ENCODE measurements at places on chromosomes 16 and 17.
A peak's percentile ranks its signal among the peaks of the same experiment; 100 is the strongest.

- no peak for DNase-seq
These were observed 33.9 kb downstream of the NOS2 start for GRCh38 chr17:27766438-27766837.

DNA sequence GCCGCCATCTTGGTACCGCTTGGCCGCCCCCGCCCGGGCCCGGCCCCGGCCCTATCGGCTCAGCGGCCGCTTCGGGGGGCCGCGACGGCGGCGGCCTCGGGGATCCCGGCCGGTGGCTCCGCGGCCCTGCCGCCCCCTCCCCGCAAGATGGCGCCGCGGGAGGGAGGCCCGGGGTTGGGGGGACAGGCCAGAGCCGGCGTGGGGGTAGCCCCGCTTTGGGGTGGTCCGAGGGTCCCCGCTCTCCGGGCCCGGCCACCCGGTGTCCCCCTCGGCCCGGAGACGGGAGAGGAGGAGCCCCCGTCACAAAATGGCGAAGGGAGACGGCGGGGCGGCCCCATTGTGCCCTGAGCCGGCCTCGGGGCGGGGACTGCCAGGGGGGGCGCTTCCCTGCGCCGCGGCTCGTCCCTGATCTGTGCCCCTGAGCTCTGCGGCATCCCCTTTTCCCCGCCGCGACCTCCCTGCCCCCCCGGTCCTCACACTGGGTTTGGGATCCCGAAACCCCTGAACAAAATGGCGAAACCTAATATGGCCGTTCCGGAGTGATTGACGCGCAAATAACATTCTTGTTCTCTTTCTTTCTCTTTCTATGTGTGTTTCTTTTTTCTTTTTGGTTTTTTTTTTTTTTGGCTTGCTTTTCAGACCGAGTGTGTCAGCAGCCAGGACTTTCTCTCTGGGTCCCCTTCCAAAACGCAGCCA is 986 bp downstream of the HAPSTR1 start:
- DNase-seq: no peak

DNA sequence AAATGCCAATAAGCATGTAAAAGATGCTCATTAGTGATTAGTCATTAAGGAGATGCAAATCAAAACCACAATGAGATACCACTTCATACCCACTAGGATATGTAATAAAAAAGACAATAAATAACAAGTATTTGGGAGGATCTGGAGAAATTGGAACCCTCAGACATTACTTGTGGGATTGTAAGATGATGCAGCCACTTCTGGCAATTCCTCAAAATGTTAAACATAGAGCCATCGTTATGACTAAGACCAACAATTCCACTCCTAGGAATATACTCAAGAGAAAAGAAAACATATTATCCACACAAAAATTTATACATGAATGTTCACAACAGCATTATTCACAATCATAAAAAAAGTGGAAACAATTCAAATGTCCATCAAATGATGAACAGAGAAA is 336.2 kb upstream of the PMFBP1 start:
- peak; percentile 9 for DNase-seq

GRCh38 chr17:27269201-27269600 is 24.7 kb upstream of the WSB1 start:
- no peak for DNase-seq

- DNase-seq: no peak
These were observed 3.5 kb upstream of the CPNE7 start for GRCh38 chr16:89572073-89572484.

- DNase-seq: no peak
These were observed 30.9 kb upstream of the KCNJ12 start for GRCh38 chr17:21345236-21345635.

- DNase-seq: no peak
These were observed at the start of gene ADAM11 for GRCh38 chr17:44758414-44759085. Gene ADAM11 (plus strand): TSS chr17:44758988. CDS start chr17:44759200, 212 bp downstream.

DNA sequence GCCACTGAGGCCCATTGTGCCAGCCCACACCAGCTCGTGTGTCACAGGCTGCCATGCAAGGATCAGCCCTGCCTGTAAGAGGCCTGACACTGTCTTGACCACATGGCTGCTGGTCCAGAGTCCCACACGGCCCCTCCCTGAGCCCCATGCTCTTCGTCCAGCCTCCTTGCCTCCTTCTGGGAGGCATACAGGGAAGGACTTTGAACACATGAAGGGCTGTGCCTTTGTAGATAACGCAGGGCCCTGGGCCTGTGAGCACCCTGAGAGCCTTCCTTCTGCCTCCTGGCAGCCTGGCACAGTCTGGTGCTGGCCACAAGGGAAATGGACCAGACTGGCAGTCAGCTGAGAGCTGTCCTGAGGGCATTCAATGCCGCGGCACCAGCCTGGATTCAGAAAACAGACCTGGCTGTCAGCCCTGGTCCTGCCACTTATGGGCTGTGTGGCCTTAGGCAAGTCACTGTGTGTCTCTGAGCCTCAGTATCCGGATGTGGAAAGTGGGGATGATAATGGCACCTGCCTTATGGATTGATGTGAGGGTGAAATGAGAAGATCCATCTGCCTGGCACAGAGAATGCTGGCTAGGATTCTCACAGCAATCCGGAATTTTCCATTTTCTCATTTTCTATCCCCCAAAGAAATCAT is 19.2 kb upstream of the SPNS2 start:
- no peak for DNase-seq

DNA sequence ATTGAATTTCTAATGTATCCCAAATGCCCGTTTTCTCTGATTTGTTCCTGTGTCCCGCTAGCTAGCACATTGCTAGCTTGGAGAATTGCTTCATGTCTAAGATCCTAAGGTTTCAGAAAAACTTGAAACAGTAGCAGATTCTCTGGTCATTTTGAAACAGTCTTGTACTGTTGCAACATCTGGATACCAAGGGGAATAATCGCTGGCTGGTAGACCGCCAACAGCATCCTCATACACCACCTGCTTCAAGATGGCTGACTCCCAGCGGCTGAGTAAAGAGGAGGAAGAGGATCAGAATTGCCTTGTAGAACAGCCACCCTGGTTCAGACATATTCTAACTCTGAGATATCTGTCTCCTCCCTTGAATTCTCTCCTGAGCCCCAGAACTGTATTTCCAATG is 226.7 kb upstream of the ELAC2 start:
- no peak for DNase-seq

DNA sequence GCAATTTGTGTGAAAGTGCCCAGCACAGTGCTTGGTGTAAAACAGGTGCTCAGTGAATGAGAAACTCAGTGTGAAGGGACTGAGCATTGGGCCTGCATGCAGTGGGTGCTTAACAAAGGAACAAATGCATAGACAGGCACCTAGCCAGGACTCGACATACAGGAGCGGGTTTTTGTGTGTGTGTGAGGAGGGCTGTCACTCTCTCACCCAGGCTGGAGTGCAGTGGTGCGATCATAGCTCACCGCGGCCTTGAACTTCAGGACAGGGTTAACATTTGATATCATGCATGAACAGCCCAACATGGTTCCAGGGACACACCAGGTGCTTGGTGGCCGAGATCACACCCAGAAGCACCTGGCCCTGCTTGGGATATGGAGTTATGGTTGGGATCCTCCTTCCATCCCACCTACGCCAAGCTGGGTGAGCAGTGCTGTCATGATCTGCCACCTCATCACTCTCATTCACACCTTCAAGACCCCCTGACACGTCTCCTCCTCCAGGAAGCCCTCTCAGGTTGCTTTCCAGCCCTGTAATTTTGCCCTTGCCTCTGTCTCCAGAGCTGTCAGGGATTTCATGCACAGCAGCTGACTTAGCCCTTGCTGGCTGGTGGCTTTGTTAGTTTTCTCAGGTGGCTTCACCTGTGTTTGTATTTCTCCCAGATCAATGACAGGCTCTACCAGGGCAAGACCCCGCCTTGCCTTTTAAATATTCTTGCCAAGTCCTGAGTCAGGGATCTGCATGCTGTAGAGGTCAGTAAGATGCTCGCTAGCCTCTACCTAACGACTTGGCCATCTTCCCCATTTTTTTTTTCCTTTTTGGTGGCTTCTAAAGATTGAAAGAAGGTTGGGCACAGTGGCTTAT is 66.4 kb downstream of the OR1D5 start:
- no peak for DNase-seq

- no peak for DNase-seq
These were observed 219.0 kb downstream of the CPPED1 start for GRCh38 chr16:12584488-12585233.

DNA sequence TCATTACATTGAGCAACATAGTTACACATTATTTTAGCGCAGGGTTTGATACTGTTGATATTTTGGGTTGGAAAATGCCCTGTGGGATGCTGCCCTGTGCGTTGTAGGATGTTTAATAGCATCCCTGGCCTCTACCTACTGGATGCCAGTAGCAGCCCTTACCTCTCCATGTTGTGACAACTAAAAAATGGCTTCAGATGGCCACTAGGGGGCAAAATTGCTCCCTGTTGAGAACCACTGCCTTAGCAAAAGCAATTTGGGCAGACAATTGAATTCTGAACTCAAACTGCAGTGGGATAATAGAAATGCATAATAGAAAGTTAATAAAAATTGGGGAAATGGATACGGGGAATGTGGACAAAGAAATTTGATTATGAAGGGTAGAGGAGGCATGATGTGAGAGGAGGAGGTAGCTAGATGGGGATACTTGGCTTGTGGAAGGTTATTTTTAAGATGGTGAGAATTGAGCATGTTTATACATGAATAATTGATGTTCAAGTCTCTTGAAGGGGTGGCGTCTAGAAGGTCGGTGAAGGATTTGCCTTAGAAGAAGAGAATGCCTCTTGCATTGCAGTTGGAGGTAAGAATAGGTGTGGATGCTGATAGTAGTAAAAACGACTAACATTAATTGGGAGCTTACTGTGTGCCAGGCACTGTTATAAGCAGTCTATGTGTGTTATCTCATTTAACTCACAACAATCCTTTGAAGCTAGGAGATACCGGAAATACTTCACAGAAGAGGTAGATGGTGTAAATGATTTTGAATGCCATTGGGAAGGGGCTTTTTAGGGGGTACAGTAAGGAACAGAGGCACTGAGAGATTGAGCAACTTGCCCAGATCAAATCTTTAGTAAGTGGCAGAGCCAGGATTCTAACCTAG is 19.0 kb downstream of the HEATR9 start:
- DNase-seq: peak; percentile 75

DNA sequence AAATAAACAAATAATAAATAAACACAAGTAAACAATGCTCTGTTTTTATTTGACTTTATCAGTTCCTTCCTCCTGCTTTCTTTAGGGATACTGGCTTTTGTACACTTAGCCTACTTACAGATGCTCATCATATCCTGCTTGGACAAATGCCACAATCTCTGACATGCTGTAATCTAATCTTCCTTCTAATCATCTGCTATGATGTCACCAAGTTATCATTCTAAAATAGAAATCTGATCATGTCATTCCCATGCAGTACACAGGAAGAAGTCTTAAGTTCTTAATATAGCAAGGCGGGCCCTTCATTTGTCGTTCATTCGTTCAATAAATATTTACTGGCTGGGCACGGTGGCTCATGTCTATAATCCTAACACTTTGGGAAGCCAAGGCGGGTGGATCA is 9.1 kb upstream of the UBB start:
- peak; percentile 93 for DNase-seq

DNA sequence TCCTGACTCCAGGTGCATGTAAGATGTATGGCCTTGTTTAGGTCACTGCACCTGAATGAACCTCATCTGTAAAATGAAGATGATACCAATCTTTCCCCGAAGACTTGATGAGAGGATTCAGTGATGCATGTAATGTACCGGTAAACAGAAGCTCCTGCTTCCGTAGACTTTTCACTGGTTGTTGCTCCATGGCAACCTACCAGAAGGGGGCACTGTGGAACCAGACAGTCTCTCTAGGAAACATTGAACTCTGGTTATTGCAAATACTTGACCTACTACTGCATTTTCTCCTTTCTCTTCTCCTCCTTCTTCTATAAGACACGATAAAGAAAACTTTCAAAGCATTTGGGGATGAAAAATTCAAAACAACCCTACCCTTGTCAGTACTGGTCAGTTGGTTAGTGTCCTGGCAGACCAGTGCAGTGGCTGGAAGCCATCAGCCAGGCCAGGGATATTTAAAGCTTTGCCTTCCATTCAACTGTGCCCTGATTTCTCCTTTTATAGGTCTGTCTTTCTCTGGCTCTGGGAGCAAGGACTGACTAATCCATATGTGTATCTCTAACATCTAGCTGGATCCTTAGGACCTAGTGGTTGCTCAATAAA is 667.4 kb upstream of the SALL1 start:
- peak; percentile 82 for DNase-seq

DNA sequence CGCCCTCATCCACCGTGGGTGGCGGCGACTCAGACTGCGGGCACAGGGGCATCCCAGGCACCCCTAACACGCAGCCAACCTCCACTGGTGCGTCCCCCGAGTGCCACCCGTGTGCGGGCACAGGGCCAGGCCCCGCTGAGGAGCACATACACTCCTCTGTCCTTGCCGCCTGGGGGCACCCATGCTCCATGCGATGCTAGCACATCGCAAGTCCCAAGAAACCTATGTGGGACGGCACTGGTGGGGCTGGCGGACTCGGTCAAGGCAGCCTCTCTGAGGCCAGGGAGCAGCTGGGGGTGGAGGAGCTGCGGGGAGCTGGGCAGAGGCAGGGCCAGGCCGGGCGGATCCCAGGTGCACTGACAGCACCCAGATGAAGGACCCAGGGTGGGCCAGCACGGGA is 4.0 kb downstream of the ZNF598 start:
- no peak for DNase-seq

GRCh38 chr17:79531191-79532095 is 79.4 kb downstream of the RBFOX3 start:
- no peak for DNase-seq

GRCh38 chr16:3356118-3356517 is 429 bp downstream of the OR2C1 start:
- DNase-seq: no peak

DNA sequence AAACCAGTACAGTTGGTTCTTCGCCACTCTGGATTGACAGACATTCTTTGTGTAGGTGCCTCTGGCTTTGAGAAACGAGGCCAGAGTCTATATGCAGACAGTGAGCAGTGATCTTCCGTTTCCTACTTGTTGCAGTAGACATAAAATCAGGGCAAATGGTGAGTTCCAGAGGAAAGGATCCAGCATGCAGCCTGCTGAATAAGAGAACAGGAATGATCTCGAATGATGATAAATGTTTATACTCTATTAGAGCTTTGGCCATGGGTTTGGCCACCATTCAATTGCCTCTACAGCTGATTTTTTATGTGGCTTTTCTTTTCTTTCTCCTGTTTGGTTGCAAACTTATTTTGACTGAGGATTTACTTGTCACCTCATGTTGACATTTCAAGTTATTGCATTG is 286.7 kb downstream of the IRX3 start:
- peak; percentile 12 for DNase-seq

GRCh38 chr16:71610447-71610846 is 15.5 kb upstream of the MARVELD3 start:
- no peak for DNase-seq

- DNase-seq: no peak
These were observed 3.8 kb upstream of the CMTM1 start for GRCh38 chr16:66562409-66562808.

DNA sequence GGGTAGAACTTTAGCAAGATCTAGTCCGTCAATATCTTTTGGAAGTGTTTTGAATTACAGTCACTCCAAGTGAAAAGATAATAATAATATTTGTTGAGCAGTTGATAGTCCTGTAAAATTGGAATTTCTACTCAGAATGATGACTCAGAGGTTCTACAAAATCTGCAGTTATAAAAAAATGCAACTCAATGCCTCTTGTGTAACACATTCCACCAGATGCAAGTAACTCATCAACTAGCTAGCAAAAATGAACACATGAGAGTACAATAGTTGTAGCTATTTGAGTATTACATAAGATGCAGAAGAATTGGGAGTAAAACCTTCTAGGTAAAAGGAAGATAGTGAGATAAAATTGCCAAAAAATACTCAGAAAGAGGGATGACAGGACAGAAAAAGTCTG is 177.2 kb downstream of the CDH8 start:
- peak; percentile 28 for DNase-seq

All from brain microvascular endothelial cell (primary cell).